ENCODE measurements at places on chromosomes 16 and 17.

- no peak for DNase-seq
Measured at GRCh38 chr17:43877031-43877430, 30.1 kb downstream of the CD300LG start.

DNA sequence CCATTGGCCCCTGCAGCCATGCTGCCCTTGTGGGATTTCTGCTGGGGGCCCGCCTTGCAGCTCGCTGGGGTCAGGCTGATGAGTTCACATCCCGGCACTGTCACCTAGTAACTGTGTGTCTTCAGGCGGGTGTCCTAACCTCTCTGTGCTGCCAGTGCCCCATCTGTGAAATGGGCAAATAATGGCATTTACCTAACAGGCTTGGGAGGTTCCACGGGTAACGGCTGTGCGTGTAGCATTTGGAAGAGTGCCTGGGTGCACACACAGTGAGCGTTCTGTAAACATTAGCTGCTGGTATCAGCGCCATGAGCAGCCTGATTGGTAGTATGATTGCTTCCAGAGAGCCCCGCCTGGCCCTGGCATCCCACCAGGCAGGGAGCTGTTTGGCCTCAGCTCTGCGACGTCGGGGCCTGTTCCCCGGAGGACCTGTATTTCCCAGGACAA is 167.3 kb upstream of the GSE1 start:
- DNase-seq = no peak

- DNase-seq = no peak
Measured at GRCh38 chr17:50542795-50543774, 3.9 kb upstream of the SPATA20 start.

DNA sequence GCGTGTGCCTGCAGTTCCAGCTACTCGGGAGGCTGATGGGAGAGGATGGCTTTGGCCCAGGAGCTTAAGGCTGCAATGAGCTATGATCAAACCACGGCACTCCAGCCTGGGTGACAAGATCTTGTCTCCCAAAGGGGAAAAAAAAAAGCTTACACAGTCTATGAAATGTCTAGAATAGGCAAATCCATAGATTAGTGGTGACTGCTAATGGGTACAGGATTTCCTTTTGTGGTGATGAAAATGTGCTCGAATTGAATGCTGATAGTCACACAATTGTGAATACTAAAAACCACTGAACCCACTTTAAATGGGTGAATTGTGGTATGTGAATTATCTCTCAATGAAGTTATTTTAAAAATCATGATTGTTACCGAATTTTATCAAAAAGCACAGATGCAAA is 14.9 kb downstream of the USP7 start:
- DNase-seq = no peak

GRCh38 chr17:59026176-59026939 is 80.3 kb downstream of the TRIM37 start:
- DNase-seq = no peak

- no peak for DNase-seq
Measured at GRCh38 chr16:79873825-79874224, 273.3 kb upstream of the MAF start.

GRCh38 chr16:57753448-57754353 is 18.1 kb downstream of the KATNB1 start:
- no peak for DNase-seq

- DNase-seq = no peak
Measured at GRCh38 chr17:75004371-75004770, 8.1 kb upstream of the MRPL58 start.

DNA sequence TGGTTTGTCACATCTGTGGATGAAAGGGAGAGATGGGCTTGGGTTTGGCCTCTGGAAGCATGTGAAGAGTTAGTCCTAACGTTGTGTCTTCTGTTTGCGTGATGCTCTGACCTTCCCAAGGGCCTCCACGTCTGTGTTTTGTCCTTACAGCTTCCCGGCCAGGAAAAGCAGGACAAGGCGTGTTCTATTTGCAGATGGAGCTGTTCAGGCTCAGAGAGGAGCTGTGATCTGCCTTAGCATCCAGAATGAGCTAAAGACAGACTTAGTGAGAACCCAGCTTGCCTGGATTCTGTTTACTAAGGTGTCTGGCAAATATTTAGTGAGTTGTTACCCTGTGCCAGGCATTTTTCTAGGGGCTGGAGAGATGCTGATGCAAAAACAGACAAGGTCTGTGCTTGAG is 282.1 kb downstream of the CBLN1 start:
- no peak for DNase-seq

- no peak for DNase-seq
Measured at GRCh38 chr16:50323335-50324011, 45.3 kb downstream of the BRD7 start.

DNA sequence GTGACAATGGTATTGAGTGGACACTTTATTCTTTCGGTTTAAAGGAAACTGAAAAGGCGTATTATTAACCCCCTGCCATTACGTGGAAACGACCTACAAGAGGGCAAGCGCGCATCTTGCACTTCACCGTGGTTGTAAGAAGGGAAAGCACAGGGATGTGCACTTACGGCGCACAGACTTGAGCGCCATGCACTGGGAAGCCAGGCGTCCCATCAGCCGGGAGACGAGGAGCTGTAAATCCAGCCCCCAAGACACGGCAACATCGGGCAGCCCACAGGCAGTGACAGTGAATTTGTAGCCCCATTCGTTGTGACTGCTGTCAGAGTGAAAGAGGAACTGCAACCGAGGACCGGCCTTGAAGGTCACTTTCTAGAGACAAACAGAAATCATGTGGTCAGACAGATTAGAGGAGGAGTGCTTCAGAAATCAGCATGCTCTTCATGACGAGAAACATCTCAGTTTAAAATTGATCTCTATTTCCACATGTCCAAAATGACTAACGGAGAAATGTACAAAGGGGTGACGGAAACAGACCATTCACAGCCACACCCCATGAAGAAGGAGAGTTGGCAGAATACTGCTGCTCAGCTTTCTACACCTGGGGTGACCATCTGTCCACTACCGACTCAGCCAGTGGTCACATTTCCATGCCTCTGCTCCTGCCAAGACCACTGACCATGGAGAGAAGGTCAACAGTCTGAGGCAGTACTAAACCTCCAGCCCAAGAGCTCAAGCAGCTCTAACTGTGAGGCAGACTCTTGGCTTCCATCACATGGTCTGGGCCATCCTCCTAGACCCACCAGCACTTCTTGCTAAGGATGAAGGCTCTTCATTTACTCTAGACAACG is 68.6 kb downstream of the ZZEF1 start:
- DNase-seq = no peak

- DNase-seq = no peak
Measured at GRCh38 chr17:50845240-50846147, 10.1 kb downstream of the WFIKKN2 start.

GRCh38 chr17:38960402-38960801 is 6.8 kb downstream of the FBXO47 start:
- no peak for DNase-seq

- DNase-seq = no peak
Measured at GRCh38 chr17:27751622-27752490, 48.5 kb downstream of the NOS2 start.

- DNase-seq = no peak
Measured at GRCh38 chr16:19722981-19723380, 4.9 kb downstream of the IQCK start.

DNA sequence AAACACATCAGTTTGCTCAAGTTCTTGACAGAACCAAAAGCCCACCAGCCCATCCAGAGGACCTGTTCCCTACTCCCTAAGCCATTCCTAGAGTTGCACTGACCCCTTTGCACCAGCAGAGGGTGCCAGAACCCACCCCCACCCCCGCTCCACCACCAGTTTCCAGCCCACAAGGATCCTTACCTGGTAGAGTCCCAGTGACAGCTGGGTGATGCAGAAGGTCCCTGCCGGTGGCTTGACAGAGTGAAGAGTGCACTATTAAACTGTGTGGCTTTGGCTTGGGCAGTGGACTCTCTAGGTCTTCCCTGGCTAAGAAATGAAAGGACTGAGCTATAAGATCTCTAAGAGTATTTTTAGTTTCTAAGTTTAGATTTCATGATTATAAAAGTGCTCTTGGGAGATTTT is 73.3 kb upstream of the MTMR4 start:
- no peak for DNase-seq

DNA sequence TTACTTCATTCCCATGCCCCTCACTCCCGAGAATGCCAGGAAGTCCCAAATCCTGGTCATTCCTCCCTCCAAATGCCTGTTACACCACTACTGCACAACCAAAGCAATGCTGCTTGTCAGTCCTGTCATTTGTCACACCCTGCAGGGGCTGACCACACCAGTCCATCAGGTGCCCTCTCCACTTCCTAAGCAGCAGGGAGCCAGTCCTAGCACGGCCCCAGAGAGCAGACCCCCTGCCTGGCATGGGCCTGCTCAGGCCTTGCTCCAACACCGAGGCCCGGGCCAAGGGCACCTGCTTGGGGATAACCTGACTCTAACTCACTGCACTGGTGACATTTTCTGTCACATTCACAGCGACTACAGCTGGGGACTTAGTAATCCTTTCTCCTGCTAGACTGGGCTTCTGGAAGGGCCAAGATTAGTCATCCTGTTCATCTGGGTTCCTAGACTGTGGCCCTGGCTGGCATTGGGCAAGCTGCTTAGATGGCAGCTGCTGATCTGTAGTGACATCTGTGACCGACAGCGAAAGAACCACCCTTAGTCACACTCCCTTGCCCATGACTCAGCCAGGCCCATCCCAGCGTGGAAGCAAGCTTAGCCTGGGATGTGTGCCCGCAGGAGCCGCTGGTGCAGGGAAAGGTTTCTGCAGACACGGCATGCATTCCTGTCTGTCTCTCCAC is 5.4 kb downstream of the ALYREF start:
- DNase-seq = no peak

- no peak for DNase-seq
Measured at GRCh38 chr16:66296591-66296990, 69.9 kb upstream of the CDH5 start.
